Stimulated activated CD8-positive, alpha-beta memory T cell treated with anti-CD3 and anti-CD28 coated beads, Interleukin-7, amount 100 ng/mL, for 48 hours (primary cell): ENCODE measurements at places on chromosomes 11 and 22.

DNA sequence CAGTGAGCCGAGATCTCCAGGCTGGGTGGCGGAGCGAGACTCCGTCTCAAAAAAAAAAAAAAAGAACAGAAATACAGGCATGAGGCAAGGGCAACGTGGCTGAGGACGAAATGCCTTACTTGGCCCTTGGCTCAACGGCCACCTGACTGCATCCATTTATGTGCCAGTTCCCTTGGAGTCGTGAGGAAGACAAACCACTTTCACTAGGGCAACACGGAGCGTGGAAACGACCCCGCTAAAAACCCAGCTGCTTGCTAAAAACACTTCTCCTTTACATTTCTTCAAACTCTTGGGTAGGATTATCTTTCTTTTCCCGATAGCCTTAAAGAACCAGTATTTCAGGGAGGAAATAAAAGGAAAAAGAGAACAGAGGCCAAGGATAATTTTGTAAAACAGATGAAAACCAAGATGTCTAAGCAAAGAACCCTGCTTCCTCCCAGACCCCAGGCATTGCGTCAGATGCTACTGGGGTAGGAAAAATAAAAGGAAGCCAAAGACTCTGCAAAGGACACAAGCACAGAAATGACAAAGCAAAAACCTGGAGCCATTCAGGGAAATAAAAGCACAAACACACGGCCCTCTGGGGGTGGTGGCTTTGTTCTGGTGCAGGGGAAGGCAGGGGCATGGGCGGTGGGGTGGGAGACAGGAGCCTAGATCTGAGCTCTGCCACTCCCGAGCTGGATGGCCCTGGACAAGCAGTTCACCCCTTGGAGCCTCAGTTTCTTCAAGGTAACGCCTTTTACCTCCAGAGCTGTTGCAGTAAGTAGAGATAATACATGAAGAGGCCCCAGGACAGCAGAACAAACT lies 37.0 kb downstream of the PC start:
- no peak for DNase-seq

DNA sequence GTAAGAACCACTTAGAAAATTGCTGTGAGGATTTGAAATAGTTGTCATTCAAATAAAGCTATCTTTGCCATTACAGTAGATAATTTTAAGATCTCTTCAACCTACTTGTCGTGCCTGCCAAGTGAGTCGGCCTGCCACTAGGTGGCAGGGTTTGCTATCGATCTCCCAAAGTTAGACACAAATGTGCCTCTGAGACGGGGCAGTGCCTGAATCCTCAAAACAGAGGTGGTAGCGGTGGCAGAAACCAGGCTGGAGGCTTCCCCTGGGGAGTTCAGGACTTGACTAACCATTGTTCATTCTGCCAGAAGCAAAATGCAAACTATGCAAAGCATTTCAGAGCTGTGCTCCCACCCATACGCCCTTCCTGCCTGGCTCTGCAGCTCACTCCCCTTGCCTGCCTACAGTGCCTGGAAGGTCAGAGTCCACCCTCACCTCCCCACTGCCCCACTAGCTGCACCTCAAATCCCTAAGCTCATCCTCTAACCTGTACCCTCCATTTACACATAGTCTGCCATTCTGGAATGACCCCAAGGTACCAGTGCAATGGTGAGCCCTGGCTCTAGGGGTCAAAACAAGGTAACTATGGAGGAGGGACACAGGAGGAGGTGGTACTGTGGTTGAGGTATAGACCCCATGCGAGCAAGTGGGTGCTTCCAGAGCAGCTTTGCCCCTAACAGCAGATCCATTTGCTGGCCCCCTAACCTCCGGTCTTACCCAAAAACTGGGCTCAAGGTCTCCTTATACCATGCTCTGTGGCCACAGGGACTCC lies 82.1 kb downstream of the C11orf58 start:
- peak; percentile 48 for DNase-seq

DNA sequence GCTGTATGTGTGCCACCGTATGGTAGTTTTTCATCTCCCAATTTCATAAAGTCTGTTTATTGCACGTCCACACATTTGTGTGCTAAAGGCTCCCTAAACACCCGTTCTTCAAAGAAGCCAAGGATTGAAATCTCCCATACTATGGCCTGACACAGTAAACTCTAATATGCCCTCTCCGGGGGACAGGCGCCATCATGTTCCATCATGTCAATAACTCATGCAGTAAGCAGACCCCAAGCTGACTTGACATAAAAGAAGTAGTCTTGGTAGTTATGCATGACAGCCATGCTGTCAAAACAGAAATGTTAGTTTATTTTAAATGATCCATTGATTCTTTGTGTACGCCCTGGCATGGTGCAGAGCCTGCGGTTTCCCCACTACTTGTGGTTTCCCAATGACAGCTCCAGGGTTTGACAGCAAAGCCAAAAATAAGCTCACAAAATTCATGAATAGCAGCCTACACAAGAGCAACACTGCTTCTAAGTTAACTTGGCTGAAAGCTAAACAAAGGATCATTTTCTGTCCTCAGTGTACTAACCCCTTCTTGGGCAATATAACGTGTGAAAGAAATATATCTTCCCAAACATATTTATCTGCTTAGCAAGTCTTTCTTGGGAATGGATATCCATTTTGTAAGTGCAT lies 56.5 kb upstream of the CABP7 start:
- no peak for DNase-seq

GRCh38 chr22:35575116-35575748 lies 34.6 kb downstream of the RASD2 start:
- DNase-seq, result no peak

- DNase-seq, result no peak
Observed at GRCh38 chr11:102580185-102580951, 44.8 kb downstream of the MMP20 start.

- no peak for DNase-seq
Observed at GRCh38 chr11:119120639-119121007, 757 bp upstream of the HINFP start.

GRCh38 chr11:115581871-115582639 lies 77.8 kb upstream of the CADM1 start:
- DNase-seq, result no peak

DNA sequence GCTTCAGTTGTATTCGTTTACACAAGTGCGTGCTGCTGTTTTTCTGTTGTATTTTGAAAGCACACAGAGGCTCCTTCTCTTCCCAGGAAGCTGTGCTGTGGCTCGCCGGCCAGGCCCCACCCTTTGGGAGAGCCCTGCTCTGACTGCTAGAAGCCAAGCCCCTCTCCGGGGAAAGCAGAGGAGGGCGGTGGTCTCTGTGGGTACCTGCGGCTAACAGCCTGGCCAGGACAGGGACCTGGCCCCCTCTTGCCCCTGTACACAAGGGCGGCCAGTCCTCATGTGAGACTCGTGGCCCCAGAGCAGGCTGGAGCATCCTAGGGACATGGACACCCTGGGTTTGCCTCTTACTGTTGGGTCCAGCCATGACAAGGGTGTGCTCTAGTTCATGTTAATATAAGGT lies 14.8 kb downstream of the MOB2 start:
- DNase-seq, result no peak

- DNase-seq, result no peak
Observed at GRCh38 chr11:134060316-134060715, 8.6 kb upstream of the JAM3 start.

- no peak for DNase-seq
Observed at GRCh38 chr22:43533156-43533530, 121.3 kb downstream of the MPPED1 start.

DNA sequence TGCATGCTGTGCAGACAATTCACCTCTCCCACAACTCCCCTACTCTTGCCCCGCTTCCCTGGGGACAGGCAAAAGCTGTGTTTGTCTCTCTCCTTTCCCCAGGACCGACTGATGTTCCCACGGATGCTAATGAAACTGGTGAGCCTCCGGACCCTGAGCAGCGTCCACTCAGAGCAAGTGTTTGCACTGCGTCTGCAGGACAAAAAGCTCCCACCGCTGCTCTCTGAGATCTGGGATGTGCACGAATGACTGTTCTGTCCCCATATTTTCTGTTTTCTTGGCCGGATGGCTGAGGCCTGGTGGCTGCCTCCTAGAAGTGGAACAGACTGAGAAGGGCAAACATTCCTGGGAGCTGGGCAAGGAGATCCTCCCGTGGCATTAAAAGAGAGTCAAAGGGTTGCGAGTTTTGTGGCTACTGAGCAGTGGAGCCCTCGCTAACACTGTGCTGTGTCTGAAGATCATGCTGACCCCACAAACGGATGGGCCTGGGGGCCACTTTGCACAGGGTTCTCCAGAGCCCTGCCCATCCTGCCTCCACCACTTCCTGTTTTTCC lies 1.4 kb upstream of the MADD start:
- no peak for DNase-seq

- no peak for DNase-seq
Observed at GRCh38 chr11:58285483-58286040, 17.5 kb upstream of the OR10W1 start.

DNA sequence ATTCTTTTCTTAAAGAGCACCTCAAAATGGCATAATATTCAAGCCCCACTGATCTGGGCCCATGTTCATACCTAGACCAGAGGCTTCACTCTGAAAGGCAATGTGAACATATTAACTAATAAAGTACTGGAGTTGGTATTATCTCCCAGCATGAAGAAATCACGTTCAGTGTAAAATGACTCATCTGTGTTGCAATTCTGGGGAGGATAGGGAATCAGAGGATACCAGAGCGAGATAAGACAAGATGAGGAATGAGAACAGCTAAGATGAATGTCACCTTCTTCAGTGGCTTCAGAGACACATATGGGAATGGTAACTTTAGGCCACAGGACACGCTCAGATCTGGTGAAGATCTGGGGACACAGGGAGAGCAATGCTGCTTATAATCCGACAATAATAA lies 121.1 kb downstream of the NTM start:
- DNase-seq, result no peak

DNA sequence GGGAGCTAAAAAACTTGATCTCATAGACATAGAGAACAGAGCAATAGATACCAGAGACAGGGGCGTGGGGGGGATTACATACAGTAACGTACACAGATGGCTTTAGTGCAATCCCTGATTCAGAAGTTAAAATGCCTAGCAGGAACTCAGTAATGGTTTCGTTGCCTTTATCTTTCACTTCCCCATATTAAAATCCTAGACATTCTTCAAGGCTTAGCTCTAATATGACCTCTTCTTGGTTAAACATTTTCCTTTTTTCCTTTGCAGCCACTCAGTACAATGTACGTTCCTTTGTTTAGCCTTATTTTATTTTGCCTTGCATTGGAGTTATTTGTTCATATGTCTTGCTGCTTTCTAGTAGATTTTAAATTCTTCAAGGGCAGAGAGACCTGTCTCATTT lies 104.9 kb downstream of the C11orf87 start:
- no peak for DNase-seq

DNA sequence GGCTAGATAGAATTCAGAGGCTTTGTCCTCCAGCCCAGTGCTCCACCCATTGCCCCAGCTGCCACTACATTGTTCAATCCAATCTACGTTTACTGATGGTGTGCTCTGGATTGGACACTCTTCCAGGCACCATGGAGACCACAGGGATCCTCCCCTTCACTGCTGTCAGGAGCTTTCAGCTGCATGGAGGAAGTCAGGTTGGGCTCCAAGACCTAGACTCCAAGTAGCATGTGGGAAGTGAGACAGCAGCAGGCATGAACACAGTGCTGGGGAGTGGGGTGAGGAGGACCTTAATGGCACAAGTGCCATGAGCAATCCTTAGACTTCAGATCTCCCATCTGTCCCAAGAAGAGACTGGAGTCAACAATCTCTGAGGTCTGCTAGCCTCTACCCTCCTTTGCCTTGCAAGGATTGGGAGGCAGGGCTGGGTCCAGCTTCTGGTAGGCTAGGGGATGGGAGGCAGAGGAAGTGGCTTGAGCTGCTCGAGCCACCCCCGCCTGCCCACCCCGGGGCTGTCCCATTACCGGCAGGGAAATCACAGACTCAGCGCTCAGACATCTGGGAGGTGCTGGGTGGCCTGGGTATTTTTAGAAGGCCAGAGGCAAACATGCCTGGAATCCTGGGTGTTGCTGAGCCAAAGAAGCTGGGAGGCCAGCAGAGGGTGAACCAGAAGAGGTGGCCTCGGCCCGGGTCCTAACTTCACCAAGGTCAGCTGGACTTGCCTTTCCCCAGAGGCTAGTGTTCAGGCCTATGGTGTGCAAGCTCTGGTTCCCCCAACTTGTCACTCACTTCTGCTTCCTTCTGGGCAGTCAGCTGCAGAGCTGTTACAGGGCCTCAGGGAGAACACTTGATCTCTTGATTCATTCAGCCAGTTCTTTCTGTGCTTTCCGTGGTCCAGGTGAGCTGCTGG lies 15.2 kb upstream of the FCHSD2 start:
- DNase-seq, result no peak

GRCh38 chr22:27164781-27165503 lies 507.6 kb downstream of the MIAT start:
- DNase-seq, result no peak

GRCh38 chr11:76729214-76729613 lies 53.9 kb upstream of the TSKU start:
- no peak for DNase-seq

- no peak for DNase-seq
Observed at GRCh38 chr11:120215634-120216033, 4.8 kb downstream of the OAF start.

DNA sequence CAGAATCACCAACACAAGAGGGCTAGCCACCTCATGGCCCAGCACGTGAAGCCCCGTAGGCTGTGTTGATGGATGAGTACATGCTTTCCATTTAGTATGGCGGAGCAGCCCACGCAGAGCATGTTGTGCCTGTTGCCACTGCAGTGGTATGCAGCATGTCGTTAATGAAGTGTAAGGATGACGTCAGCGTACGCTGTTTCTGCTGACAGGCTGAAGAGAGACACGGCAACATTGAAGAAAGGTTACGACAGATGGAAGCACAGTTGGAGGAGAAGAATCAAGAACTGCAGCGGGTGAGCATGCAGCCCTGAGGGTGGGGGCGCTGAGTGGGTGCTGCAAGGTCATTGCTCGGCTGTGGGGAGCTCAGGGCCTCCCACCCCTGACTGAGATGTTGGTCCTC lies 62.8 kb downstream of the PPFIA1 start:
- DNase-seq, result no peak

GRCh38 chr11:9953994-9954626 lies 290.2 kb downstream of the SWAP70 start:
- DNase-seq, result no peak

GRCh38 chr22:28741200-28741784 lies 328 bp downstream of the CHEK2 start:
- DNase-seq, result no peak

DNA sequence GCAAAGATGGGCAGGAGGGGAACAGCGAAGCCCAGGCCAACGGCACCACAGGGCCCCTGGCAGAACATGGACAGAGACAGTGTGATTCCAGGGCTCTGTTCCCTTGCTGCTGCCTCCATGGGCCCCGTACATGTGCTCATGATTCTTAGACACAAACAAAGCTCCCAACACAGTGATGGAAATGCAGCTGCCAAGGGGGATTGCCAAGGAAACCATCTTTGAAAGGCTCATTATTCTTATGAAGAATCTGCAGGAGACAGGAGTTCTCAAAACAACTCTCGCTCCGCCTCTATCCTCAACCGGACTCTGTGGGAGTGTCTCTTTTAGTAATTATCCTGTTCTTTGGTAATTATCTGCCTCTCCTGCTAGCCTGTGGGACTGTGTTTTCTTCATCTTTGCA lies 32.2 kb downstream of the SERPINH1 start:
- DNase-seq, result no peak

- DNase-seq, result no peak
Observed at GRCh38 chr11:47539681-47540039, 13.3 kb downstream of the CELF1 start.
